ENCODE measurements at places on chromosomes 3 and 15. TPM values are rescaled to one million over a fixed set of nuclear protein-coding genes. Genes with fewer than 3 reads are reported as not detected.

GRCh38 chr3:9208605-9209152 lies 40.8 kb downstream of the SRGAP3 start:
- no peak overlapping the region for H3K27ac ChIP-seq
- no peaks in the 10 kb centered on the region for H3K27me3 ChIP-seq
- no peak overlapping the region for H3K4me3 ChIP-seq
- no peak for DNase-seq
- no peaks in the 10 kb centered on the region for H3K36me3 ChIP-seq

DNA sequence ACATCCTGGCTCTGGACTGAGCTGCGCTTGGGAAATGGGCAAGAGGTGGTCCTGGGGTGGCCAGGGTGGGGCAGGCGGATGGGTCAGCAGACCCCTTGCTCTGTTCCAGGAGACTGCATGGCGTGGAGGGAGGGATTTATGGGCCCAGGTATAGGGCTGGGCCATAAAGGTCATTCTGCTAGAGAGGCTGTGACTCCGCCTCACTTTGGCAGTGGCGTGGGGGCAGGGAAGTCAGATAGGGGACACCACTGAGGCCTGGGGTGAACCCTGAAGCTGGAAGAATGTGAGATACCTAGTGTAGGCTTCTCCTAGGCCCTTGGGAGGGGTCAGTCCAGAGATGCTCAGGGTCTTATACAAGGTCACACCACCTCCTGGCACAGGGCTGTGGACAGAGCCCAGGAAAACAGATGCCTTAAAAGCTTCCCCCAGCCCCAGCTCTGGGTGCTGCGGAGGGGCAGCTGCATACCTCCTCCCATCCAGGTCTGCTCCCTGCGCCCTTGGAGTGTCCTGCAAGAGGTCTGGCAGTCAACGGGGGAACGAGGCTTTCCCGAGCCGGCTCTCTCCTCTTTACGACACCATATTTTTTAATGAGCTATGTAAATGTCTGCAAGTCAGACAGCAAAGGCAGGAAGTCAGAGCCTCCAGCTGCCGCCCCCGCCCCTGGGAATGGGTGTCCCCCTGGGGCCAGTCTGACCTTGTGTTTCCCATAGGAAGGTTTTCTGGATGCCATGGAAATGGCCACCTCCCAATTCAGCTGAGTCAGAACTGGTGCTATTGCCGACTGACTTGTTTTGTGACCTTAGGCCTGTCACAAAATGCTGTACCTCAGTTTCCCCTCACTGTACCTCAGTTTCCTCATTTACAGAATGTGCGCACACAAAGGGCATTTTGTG lies 26.3 kb downstream of the LINGO1 start:
- no peak overlapping the region for H3K27ac ChIP-seq
- no peak for DNase-seq
- H3K36me3 ChIP-seq, result no peaks in the 10 kb centered on the region
- no peaks in the 10 kb centered on the region for H3K4me1 ChIP-seq
- no peak overlapping the region for H3K4me3 ChIP-seq
- no peaks in the 10 kb centered on the region for H3K27me3 ChIP-seq

DNA sequence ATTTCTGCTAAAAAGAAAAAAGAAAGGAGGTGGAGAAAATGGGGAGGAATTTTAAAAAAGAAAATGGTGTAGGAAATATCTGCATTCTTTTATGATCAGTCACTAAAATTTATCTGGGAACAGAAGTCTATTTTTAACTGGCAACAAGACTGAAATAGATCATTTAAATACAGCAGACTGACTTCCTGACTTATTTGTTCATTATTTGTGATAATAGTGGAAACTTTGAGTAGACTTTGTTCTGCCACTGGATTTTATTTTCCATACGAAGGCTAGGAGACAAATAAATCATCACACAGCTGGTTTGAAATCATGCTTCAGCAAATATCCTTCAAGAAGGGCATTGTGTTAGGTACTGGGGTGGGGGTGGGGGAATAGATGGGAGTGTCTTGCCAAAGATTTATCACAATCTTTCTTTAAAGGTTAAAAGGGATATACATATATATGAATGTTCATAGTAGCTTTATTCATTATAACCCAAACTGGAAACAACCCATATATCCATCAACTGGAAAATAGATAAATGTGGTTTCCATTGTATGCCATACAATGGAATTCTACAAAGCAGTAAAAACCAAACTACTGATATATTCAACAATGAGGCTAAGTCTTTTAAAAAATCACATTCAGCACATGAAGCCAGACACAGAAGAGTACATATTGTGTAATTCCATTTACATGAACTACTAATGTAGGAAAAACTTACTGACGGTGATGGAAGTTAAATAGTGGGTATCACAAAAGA lies 4.7 kb upstream of the CLASP2 start:
- H3K27me3 ChIP-seq, result no peaks in the 10 kb centered on the region
- no peaks in the 10 kb centered on the region for H3K4me1 ChIP-seq
- no peak overlapping the region for H3K27ac ChIP-seq
- no peak overlapping the region for H3K4me3 ChIP-seq
- no peaks in the 10 kb centered on the region for H3K36me3 ChIP-seq

- no peak overlapping the region for H3K27ac ChIP-seq
- no peaks in the 10 kb centered on the region for H3K4me1 ChIP-seq
- DNase-seq, result no peak
- H3K36me3 ChIP-seq, result no peaks in the 10 kb centered on the region
- H3K4me3 ChIP-seq, result no peak overlapping the region
Measured at GRCh38 chr15:94834494-94834893, 603.1 kb downstream of the MCTP2 start.

DNA sequence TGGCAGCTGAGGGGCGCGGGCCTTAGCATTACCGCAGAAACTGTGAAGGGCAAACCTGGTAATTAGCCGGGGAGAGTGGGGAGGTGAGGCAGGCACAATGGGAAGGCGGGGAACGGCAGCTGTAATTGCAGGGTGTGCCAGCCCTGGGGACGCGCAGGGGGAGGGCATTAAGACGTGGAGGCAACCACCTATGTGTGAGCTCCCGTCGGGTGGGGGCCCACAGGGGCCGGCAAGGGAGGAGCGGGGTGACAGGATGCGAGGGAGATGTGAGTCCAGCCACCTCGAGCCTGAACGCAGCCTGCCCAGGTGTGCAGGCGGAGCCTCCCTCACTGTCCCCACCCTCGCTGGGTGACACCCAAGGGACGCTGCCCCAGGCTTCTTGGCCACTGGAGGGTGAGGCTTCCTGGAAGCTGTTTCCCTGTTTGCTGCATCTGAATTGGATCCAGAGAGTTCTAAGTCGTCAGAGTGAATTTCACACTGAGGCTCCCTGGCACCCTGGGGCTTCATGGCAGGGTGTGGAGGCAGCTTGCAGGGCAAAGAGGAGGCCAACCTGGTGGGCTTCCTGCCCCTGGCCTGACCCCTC lies 130.6 kb upstream of the MEF2A start:
- DNase-seq, result peak; percentile 77
- H3K27me3 ChIP-seq, result no peaks in the 10 kb centered on the region
- no peak overlapping the region for H3K4me3 ChIP-seq
- H3K36me3 ChIP-seq, result no peaks in the 10 kb centered on the region
- H3K27ac ChIP-seq, result peak overlapping the region; percentile 48
- H3K4me1 ChIP-seq, result peaks cover 9% of the 10 kb centered on the region

DNA sequence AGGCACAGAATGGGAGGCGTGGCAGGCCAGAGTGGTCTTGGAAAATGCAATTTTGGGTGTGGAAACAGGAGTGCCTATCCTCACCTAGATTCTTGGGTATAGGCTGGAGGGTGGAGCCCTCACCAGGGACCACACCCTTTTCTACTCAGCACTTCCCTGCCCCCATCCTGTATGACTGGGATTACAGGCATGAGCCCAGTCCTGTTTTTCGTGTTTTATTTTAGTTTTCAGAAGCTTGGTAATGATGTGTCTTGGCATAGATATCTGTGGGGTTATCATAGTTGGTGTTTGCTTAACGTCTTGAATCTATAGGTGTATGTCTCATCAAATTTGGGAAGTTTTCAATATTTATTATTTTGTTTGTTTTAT lies 248.7 kb upstream of the CBLB start:
- H3K27me3 ChIP-seq, result no peaks in the 10 kb centered on the region
- no peaks in the 10 kb centered on the region for H3K4me1 ChIP-seq
- no peaks in the 10 kb centered on the region for H3K36me3 ChIP-seq
- no peak overlapping the region for H3K4me3 ChIP-seq
- DNase-seq, result no peak
- H3K27ac ChIP-seq, result no peak overlapping the region

GRCh38 chr15:58539548-58539947 lies 107.8 kb downstream of the LIPC start:
- no peaks in the 10 kb centered on the region for H3K27me3 ChIP-seq
- no peaks in the 10 kb centered on the region for H3K4me1 ChIP-seq
- DNase-seq, result no peak
- no peak overlapping the region for H3K4me3 ChIP-seq
- no peaks in the 10 kb centered on the region for H3K36me3 ChIP-seq
- no peak overlapping the region for H3K27ac ChIP-seq

- no peaks in the 10 kb centered on the region for H3K27me3 ChIP-seq
- no peak overlapping the region for H3K27ac ChIP-seq
- peaks cover 4% of the 10 kb centered on the region for H3K4me1 ChIP-seq
- no peak for DNase-seq
- no peak overlapping the region for H3K4me3 ChIP-seq
- peaks cover 15% of the 10 kb centered on the region for H3K36me3 ChIP-seq
Measured at GRCh38 chr15:84649706-84650105, 4.4 kb downstream of the WDR73 start.

- no peak overlapping the region for H3K4me3 ChIP-seq
- DNase-seq, result no peak
- no peaks in the 10 kb centered on the region for H3K4me1 ChIP-seq
- no peak overlapping the region for H3K27ac ChIP-seq
Measured at GRCh38 chr15:44620081-44620480, 43.4 kb downstream of the SPG11 start.

Gene MYLK
- total RNA-seq, result 188 TPM

All from breast epithelium (tissue), 4 donors.